ENCODE measurements at places on chromosomes 12 and 14.

DNA sequence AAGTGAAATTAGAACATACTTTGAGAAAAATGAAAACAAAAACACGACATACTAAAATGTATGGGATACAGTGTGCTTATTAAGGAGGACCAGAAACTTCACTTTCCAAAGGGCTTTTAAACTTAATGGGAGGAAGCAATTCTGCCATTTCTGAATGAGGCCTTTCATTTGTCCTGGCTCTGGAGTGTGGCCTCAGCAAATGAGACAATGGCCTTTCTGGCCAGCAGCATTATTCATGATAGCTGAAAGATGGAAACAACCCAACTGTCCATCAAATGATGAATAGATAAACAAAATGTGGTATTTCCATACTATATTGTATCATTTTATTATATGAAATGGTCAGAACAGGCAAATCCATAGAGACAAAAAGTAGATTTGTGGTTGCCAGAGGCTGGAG, 338.6 kb downstream of the CEP128 start:
- DNase-seq, result no peak

DNA sequence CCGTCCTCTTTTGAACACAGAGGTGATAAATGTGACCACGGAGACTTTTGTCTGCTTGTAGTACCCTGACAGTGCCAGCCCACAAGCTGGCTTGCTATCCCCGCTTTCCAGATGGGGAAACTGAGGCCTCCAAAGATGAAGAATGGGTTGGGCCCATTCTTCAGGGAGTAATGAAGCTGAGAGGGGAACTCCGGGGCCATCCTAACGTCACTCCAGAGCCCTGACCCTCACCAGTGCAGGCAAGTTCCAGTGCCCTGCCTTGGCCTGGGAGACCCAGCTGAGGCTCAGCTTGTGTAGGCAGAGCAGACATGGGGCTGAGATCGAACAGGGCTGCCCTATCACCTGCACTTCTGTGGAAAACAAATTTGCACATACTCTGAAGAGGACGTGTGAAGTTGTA, 277.1 kb downstream of the DPF3 start:
- DNase-seq, result no peak

GRCh38 chr14:67882986-67883555, 63.5 kb downstream of the RAD51B start:
- DNase-seq, result no peak

DNA sequence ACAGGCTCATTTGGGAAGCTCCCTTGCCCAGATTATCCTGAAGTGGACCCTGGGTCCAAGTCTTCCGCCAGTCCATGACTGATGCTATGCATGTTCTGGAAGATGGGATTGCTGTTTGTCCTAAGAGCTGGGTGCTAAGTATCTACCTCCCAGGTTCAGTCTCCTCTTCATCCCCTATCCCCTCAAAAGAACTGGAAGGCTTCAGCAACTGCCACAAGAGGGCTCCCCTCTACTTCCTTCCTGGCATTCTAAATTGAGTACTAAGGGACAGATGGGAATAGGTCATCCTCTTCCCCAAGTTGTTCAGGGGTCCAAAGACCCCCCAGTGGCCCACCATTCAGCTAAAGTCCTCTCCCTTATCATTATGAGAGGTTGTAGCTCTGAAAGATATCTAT, 9.0 kb upstream of the FKBP11 start:
- DNase-seq, result peak; percentile 24

GRCh38 chr14:88196116-88196890, 126.8 kb downstream of the KCNK10 start:
- DNase-seq, result no peak

GRCh38 chr12:62760779-62761178, 174.2 kb downstream of the PPM1H start:
- DNase-seq, result no peak

GRCh38 chr14:21494902-21495762, 16.0 kb downstream of the METTL3 start:
- DNase-seq, result no peak

GRCh38 chr12:13362260-13362841, 165.8 kb downstream of the EMP1 start:
- peak; percentile 74 for DNase-seq

DNA sequence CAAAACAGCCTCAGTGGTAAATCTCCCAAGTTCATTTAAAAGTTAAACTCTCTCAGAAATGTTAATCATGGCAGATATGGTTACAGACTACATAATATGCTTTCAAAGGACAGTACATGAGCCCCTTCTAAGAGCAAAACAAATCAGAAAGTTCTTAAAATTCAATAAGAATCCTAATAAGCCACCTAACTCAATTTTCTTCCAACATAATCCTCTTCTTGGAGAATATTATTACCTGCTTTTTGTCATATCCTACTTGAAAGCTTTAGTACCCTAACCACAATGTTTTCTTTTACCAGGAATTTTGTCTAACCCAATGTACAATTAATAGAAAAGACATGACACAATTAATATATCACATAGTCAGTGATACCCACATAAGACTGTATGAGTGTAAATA, 236.5 kb upstream of the ATP2B1 start:
- no peak for DNase-seq

- DNase-seq, result peak; percentile 54
Observed at GRCh38 chr14:87888136-87888999, 104.6 kb downstream of the GALC start.

DNA sequence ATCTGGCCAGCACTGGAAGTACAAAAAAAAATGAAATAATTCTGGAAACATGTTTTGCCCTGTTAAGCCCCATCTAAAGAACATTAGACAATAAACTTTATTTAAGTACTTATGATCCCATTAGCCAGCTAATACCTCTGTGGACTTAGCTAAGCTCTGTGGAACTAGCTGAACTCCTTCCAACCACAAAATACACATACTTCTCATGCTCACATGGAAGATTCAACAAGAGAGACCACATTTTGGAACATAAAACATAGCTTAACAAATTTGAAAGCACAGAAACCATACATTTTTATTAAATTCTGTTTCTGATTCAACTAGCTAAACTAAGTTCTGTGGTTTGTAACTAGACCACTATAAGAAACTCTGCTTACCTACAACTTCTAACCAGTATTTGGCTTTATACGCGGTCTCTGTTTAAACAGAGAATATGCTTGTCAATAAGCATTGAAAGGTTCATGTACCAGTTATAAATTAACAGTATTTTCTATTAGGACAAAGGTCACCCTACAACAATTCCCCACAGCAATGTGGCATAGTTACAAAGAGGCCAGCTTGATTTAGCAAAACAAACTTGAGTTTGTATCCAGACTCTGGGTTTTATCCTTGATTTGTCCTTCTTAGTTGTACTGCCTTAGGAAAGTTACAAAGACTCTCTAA, 300.1 kb downstream of the C12orf50 start:
- no peak for DNase-seq

DNA sequence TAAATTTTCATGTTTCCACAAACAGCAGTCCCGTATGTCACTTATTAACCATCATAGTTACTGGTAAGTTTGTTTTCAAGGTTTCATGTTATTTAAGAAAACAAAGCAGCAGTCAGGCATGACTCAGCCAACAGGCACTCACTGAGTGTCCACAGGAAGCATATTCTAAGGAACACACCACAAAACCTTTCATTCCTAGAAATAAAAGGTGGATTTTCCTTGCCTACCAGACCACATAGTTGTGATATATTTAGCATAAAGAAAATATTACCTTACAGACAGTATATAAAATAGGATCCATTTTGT, 143.3 kb upstream of the AVPR1A start:
- no peak for DNase-seq

DNA sequence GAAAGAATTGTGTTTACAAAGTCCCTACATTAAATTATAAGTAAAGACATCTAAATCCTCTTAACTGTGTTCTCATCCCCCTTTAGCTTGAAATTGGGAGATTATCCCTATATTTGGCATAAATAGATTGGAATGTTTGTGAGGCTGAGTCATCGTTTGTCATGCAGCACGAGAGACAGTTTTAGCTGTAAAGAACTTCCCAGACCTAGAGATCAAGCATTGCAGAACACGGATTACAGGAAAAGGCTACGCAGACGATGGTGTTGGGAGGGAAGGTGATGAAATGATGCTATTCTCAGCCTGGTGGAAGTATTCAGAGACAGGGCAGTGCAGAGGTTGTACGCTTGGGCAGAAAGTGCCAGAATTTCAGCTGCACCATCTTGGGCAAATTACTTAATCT, 93.8 kb downstream of the PTPRB start:
- no peak for DNase-seq

- DNase-seq, result no peak
Observed at GRCh38 chr14:44995770-44996294, 33.8 kb downstream of the TOGARAM1 start.

GRCh38 chr12:51907856-51908425, 637 bp downstream of the ACVRL1 start:
- no peak for DNase-seq

DNA sequence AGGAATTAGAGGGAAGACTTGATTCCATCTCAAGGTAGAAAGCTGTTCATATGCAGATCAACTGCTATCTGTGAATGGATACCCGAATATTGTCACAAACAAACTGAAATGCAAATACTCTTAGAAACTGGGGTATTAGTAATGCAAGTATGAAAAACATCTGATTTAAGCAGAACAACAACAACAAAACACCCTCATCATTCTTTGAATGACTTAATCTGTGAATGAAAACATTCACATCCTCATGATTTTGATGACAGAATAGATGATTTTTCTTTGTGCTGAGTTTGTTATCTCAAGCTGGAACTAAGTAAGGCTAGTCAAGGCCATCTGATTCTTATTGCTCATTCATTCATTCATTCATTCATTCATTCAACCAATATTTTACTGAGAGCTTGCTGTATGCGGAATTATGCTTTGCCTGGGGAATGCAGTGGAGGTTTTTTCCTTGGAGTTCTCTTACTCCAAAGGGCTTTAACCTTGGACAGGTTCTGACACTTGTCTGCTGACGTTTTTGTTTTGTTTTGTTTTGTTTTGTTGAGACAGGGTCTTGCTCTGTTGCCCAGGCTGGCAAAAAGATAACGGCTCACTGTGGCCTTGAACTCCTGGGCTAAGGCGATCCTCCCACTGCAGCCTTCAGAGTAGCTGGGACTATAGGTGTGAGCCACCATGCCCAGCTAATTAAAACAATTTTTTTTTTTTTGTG, 23.3 kb downstream of the OR10G3 start:
- DNase-seq, result no peak

- no peak for DNase-seq
Observed at GRCh38 chr12:92471551-92471950, 231.2 kb upstream of the PLEKHG7 start.

DNA sequence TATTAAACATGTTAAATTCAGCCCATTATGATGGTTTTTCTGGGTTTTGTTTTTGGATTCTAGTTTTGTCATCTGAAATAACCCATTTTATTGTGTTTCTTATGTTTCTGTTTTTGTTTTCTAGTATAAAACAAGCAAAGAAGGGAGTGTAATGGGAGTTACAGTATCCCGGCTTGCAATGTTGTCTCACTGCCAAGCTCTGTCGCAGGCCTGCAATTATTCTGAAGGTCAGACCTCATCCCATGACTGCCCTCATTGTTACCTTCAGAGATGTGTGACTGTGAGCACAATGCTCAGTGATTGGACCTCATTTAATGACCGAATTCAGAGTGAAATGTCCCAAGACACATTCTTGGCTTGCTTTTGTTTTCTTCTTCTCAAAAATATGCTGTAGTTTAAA, 73.0 kb upstream of the ATF1 start:
- DNase-seq, result no peak

- no peak for DNase-seq
Observed at GRCh38 chr12:54240129-54240528, 39.8 kb downstream of the CBX5 start.

DNA sequence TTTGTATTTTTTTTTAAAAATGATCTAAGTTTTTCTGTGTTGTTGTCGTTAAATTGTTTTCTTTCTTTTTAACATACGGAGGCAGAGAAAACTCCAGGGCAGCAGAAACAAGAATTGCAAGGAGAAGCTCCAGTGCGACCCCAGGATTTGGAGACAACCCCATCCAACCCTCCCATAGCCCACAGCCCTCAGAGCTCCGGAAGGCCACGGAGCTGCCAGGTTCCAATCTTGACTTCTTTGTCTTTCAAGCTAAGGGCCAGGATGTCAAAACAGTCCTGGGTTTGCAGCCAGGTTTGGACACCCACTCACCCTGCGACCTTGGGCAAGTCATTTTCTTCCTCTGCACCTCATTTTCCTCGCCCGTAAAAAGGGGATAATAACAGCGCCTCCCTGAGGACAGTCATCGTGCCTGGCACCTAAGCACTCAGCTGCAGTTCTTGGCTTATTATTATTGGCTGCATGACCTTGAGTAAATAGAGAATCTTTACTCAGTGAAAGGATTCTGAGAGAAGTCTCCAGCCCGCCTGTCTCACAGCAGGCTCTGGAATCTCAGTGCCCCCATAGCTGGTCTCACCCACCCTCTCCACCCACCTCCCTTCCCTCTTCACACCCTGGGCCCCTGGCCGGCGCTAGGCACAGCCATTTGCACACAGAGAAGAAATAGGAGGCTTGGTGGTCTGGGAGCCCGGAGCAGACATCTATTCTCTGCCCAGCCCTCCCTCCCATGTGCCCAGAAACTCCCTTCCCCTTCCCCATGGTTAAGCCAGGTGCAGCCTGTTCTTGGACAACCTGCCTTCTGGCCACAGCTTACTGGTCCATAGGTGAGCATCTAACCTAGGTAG, 79.4 kb upstream of the BCL11B start:
- DNase-seq, result no peak

DNA sequence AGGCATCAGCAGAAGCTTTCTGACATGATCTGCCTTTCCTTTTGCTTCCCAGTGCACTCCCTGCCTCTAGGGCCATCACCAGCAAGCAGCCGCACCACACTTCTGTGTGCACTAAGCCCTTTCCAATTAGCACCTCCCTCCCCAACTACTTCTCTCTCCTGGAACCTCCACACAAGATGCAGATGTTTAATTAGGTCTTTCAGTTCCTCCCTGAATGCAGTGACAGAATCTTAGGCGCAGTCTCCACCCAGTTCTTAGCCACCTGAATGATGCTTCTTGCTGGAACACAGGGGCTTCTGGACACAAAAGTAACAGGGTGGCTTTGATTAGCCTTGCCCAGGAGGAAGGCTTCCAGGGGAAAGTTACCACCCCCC, 32.9 kb downstream of the NIN start:
- no peak for DNase-seq

DNA sequence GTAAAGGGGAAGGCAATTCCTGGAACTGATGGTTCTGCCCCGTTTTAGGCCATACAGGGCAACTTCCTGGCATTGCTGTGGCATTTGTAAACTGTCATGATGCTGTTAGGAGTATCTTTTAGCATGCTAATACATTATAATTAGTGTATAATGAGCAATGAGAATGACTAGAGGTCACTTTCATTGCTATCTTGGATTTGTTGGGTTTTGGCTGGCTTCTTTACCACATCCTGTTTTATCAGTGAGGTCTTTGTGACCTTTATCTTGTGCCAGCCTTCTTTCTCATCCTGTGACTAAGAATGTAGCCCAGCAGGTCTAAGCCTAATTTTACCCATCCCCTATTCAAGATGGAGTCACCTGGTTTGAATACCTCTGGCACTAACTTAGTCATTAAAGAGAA, 51.2 kb downstream of the TESPA1 start:
- peak; percentile 50 for DNase-seq

GRCh38 chr12:65853489-65854157, 29.3 kb downstream of the HMGA2 start:
- no peak for DNase-seq
